Activated naive CD8-positive, alpha-beta T cell treated with anti-CD3 and anti-CD28 coated beads, Interleukin-2, amount 50 U/mL, for 24 hours (primary cell): ENCODE measurements at places on chromosomes 3 and 15.

- no peak for DNase-seq
Observed at GRCh38 chr15:93250950-93251349, 161.9 kb upstream of the RGMA start.

- no peak for DNase-seq
Observed at GRCh38 chr3:17157713-17158112, 273.0 kb downstream of the PLCL2 start.

- no peak for DNase-seq
Observed at GRCh38 chr3:2420919-2421318, 322.3 kb downstream of the CNTN4 start.

DNA sequence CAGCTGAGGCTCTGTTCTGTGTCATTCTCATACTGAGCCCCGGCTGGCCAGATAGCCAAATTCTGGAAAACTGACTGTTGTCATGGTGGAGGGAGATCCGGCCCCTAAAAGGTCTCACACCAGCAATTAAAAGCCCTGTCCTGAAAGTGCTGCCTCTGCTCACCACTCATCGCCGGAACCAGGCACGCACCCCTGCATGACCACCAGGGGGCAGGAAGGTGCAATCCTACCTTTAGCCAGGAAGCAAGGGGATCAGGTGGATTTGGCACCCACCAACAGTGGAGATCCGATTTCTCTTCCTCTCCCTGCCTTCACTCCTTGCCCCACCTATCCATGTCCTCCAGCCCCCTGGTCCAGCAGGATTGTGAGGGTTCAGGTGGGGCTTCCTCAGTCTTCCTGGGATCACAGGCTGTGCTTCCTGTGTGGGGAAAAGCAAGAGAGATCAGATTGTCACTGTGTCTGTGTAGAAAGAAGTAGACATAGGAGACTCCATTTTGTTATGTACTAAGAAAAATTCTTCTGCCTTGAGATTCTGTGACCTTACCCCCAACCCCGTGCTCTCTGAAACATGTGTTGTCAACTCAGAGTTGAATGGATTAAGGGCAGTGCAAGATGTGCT, 16.1 kb upstream of the CACNA2D2 start:
- DNase-seq = peak; percentile 84

GRCh38 chr3:33789183-33789954, 9.1 kb upstream of the PDCD6IP start:
- DNase-seq = no peak

DNA sequence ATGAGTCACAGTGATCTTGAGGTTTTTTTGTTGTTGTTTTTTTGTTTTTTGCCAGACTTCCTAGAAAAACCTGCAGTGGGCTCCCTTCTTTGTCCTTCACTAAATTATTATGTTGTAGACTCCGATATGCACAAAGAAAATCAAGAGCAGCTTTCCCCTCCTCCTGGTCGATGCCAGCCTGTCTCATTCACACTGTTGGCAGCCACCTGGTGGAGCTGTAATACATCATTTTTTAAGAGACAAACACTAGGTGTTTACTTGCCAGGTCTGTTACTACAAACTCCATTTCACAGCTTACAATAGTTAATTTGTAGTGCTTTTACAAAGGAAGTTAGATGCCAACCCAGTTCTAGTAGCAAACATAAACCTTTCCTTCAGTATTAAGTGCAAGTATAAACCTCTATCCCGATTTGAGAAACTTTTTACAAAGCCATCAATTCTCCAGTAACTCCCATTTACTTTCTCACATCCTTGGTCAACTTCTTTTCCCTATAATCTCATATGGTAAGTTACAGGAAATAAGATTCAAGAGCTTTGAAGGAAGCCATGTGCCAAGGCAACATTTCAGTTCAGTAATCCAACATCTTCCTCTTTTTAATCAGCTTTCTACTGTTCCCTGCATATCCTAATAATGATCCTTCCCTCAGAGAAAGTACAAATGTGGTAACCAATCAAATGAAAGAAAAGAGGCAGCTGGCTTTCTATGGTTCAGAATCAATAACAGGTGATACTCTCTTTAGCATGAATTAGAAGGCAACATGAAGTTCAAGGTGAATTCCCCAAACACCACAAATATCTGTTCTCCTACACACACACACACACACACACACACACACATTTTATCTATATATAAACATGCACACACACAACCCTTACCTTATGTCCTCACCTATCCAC, 14.0 kb downstream of the AAGAB start:
- no peak for DNase-seq

GRCh38 chr3:149247929-149248691, 26.5 kb upstream of the CP start:
- peak; percentile 53 for DNase-seq

DNA sequence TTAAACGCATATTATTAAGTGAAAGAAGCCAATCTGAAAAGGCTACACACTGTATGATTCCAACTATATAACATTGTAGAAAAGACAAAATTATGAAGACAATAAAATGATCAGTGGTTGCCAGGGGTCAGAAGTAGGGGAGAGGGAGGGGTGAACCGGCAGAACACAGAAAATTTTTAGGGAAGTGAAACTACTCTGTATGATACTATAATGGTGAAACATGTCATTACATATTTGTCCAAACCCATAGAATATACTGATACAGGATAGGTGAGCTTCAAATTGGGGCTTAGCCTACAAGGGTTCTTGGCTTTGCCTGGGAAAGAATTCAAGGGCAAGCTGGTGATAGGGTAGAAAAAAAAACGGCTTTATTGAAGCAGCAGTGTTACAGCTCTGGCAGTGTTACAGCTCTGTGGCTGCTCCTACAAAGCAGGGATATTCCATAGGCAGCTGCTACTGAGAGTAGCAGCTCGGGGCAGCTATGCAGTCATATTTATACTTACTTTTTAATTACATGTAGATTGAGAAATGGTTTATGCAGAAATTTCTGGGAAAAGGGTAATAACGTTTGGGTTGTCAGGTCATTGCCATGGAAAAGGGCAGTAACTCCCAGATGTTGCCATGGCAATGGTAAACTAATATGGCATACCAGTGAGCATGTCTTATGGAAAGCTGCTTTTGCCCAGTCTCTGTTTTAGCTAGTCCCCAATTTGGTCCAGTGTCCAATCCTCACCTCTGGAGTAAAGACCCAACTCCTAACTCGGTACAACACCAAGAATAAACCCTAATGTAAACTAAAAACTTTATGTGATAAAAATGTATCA, 125.1 kb upstream of the SLC25A36 start:
- no peak for DNase-seq

- DNase-seq = no peak
Observed at GRCh38 chr3:112799946-112800345, 46.7 kb downstream of the CD200R1L start.

DNA sequence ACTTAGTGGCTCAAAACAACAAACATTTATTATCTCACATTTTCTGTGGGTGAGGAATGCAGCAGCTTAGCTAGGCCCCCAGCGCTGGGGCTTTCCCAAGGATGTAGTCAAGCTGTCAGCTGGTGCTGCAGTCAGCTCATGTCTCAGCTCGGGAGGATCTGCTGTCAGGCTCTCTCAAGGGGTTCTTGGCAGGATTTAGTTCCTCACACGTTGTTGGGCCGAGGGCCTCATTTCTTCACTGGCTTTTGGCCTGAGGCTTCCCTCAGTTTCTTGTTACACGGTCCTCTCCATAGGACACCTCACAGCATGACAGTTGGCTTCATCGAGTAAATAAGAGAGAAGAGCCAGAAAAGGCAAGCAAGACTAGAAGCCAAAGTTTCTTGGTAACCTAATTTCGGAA, 13.7 kb upstream of the U2SURP start:
- no peak for DNase-seq

GRCh38 chr3:19937459-19938294, 3.7 kb upstream of the EFHB start:
- no peak for DNase-seq

DNA sequence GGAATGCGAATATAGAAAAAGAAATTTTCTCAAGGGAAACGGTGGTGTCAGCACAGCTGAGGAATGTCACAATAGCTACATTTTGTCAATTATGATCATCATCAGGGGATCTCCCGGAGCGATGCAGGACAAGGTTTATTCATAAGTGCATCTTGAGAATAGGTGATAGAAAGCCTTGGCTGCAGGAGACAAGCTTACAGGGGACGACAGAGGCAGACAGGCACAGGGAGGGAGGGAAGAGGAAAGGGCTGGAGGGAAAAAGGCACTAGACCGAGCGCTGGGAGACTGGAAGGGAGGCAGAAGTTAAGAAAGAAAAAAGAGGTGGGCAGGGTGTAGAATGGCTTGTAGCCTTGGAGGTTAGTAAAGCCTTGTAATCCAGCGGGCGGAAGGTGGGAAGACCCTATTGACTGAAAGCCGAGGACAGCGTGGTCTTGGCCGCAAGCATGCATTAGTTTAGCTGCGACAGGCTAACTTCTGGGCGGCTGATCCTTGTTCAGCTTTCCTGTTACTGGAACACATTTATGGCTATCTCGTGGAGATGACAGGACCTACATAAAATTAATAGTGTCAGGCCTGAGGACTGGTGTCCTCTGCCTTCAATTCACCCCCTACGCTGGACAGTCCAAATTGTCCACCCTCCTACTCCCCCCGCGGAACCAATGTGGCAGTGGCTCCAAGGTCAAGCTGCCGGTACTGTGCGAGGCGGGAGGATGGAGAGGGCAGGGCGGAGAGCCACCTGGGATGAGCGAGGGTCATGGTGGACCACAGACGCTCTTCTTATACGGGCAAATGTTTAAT, 1.4 kb upstream of the NECTIN3 start:
- DNase-seq = no peak

DNA sequence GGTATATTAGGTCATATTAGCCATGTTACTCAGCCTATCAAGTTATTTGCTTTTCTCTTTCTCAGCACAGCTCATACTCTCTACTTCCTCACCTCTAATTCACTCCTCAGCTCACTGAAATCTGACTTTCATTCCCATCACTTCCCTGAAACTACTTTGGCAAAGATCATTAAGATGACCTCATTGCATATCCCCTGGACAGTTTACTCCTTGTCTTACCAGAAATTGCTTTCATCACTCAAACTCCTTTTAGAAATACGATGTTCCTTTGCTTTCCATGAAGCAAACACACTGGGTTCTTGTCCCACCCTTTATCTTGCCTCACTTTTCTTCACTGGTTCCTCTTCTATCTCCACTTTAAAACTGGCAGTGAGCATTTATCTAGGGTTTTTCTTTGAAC, 354.4 kb downstream of the TUSC7 start:
- no peak for DNase-seq

DNA sequence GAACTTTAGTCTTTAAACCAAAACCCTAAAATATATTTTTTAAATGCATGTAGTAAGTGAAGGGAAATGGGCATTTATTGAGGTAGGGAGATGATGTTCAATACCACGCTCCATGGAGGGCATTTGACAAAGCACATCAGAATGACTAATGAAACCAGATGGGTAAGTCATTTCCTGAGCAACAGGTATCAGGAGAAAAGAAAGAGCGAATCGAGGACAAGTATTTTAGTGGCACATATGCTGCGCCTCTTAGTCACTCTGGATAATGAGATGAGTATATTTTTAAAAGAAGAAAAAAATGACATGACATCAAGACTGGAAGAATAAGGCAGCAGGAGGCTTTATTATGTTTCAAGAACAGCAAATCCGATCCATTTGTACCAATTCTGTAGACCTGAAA, 129.0 kb upstream of the ARHGEF3 start:
- no peak for DNase-seq

DNA sequence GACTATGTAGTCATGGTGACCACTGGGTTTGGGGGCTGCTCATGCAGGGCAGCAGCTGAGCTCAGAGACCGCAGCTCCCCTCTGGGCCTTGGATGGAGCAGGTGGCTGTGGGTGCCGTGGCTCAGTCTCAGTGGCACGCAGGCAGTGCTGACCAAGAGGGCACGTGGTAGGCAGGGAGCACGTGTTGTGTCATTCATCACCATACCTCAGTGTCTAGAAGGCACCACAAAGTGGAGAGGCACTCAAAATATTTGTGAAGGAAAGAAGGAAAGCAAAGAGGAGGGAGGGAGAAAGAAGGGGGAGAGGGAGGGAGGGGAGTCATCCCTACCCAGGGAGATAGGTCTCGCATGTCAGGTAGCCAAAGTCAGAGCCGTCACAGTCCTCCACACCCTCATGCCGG, 26.1 kb downstream of the EAF1 start:
- DNase-seq = no peak

- DNase-seq = no peak
Observed at GRCh38 chr3:114327665-114328064, 33.8 kb downstream of the TIGIT start.

DNA sequence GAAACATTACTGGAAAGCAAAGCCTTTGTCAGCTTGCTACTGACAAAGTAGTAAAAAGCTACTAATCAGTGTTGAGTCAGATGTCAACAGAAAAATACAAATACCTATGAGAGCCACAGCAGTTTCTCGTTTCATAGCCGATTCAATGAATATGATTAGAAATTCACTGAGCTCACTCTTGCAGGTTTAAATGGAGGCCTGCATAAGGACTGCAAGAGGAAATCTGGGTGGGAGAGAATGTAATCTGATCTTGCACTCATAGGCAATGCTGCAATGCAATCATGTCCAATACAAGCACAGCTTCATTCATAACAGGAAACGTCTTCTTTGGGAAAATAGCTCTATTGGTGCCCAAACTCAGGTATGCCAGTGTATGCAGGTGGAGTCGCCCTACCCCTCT, 608.8 kb downstream of the ROBO2 start:
- DNase-seq = no peak

DNA sequence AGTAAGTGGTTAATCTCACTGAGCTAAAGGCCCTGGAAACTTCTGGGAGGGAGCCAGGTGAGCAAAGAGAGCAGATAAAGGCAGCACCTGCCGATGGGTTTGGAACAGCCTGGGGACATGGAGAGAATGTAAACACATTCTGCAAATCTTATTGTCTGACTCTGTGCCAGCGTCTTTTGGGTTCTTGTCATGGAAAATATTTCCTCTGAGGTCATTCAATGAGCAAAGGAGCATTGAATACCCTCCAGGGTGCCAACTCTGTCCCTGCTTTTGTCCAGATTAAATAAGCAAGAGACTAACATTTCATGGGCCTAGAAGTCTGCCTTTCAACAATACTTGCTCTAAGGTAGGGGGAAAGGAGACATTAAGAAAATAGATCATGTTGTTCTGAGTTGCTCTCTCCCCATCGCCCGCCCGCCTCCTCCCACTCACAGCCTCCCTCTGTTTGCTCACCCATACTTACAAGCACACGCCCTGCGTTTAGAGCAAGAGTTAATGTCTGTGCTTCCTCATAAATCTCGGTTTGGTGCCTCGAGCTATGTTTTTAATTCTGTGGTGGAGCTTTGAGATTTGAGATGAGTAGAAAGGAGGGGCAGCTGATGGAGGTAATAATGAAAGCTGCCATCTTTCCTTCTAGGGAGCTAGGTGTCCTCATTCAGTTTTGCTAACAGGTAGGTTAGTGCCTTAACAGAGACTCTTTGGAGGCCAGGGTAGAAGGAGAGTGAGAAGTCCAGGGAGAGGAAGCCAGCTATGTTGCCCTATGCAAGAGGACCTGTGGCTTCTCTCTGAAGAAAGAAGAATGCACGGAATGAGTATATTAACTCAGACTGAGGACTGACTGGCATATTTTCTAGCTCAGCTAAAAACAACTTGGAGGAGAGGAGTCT, 132.9 kb downstream of the TPRG1 start:
- DNase-seq = no peak
